MG63 (cell line): ENCODE measurements at places on chromosomes 5 and 9.

GRCh38 chr5:116441223-116441622 lies 133.4 kb downstream of the SEMA6A start:
- no peak for DNase-seq

- DNase-seq = no peak
Observed at GRCh38 chr5:135214897-135215616, 181.0 kb upstream of the PITX1 start.

DNA sequence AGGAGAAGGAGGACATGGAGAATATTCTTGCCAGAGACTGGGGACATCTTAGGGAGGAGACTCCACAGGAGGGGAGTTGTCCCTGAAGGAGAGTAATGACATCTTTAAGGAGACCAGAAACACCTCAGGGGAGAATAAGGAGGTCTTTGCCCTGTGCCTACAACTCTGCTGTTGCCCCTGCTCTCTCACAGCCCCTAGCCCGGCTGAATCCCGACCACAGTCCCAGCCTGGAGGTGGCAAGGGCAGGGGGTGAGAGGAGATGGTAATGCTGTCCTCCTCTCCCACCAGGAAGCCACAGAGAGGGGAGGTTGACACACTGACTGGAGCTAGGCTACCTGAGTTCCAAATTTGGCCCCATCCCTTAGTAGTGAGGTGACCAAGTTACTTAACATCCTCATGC lies 30.2 kb upstream of the ENHO start:
- no peak for DNase-seq

DNA sequence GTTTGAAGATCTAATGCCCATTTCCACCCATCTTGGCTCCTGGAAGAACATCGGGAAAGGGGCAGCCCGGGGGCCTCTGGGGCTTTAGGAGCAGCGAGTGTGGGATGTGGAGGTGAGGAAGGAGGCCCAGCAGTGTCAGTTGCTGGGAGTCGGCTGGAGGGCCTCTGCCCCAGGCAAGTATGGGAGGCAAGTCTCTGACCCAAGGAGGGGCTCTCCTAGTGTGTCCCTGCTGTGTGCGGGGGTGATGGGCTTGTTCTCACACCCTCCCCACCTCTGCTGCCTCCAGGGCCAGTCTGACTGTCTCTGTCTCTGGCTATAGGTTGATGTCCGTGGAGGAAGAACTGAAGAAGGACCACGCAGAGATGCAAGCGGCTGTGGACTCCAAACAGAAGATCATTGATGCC lies 129.7 kb downstream of the DAB2IP start:
- no peak for DNase-seq

- DNase-seq = no peak
Observed at GRCh38 chr9:134230942-134231325, 66.6 kb upstream of the RNU6ATAC start.
